DMS53 (cell line): ENCODE measurements at places on chromosomes 2 and 18.

DNA sequence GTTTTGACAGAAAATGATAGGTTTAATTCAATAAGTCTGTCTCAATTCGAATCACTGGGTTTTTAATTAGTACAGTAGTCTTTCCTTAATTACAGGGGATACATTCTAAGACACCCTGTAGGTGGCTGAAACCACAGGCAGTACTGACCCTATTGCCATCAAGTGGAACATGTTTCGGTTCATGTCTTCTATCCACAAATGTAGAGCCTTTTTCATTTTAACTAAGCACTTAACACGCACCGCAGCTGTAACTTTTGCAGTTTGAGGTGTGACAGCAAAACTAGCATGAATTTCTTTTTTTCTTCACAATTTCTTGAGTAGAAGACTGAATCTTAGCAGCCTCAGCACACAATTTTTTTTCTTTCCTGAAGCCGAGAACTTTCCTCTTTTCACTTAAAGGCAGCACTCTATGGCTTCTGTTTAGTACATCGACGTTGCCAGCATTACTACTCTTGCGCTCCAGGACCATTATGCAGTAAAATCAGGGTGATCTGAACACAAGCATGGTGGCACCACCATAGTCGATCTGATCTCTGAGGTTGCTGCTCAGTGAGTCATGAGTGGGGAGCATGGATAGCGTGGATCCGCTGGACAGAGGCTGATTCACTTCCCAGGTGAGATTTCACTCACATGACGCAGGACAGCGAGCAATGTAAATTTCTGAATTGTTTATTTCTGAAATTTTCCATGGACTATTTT is 805.1 kb downstream of the RNF144A start:
- DNase-seq: no peak

DNA sequence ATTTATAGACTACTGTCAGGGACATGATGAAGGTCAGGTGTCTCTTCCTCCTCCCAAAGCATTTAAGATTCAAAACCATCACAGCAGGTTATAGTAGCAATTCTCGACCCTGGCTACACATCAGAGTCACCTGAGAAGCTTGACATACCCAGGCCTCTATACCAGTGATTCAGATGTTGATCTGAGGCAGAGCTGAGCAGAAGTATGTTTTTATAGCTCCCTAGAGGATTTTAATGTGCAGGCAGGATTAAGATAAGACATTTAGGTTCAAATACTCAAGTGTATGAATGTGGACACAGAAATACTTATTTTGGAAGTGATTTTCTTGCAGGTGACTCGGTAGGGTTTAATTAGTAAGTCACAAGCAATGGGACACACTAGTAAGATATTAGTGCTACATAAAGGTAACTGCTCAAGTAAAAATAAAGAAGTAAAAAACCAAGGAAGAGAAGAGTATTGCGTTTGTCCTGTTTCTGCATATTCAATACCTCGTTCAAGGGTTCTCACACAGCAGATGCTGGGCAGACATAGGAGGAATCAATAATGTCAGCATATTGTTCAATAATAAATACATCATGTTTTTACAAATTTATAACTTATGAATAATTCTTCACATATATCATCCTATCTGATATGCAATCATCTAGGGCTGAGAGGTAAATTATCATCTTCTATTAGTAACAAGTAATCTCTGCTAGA is 7.0 kb downstream of the GCFC2 start:
- DNase-seq: no peak

GRCh38 chr2:24711865-24712264 is 81.3 kb downstream of the PTRHD1 start:
- DNase-seq: no peak

- DNase-seq: peak; percentile 31
Observed at GRCh38 chr2:121135168-121135853, 149.7 kb downstream of the TFCP2L1 start.

- DNase-seq: peak; percentile 84
Observed at GRCh38 chr2:119491776-119492525, 32.3 kb downstream of the SCTR start.

DNA sequence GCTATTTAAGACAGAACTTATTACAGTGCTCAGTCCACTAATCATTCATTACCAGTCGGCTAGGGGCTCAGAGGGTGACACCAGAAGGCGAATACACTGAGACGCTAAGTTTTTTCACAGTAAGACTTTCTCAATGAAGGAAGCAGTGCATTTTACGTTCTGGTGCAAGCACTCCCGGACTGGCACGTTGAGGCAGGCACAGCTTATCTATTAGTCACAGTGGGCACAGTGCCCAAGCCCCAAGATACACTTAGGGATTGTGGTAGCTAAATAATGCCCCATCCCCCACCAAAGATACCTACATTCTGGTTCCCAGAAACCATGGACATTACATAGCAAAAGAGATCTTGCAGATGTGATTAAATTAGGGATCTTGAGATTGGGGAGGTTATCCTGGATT is 32.6 kb upstream of the BCL11A start:
- DNase-seq: no peak

- no peak for DNase-seq
Observed at GRCh38 chr18:50528806-50529205, 31.1 kb upstream of the MAPK4 start.

GRCh38 chr2:236862961-236863728 is 222.5 kb upstream of the COPS8 start:
- no peak for DNase-seq

GRCh38 chr2:184743096-184743495 is 144.8 kb downstream of the ZNF804A start:
- DNase-seq: no peak

- no peak for DNase-seq
Observed at GRCh38 chr2:103327386-103327785, 565.6 kb downstream of the TMEM182 start.

DNA sequence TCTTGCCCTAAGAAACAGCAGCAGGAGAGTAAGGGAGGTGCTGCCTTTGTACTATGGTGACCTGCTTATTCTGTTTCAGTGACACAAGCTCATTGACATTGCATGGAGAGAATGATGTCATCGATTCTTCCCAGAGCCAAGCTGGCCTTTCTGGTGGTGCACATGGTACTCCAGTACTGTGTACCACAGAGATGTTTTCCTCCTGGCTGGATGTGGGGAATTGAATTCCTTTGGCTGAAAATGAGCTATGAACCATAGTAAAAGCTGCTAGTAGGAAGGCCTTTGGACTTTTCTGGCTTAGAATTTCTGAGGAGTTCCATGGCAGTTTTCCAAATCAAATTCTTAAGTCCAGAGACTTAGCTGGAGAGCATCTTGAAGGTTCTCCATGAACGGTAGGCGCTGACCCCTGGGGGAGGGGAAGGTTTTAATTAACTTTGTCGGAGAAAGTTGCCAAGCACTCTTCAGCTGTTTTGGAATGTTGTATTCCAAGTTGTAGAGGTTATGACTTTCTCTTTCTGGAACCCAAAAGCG is 17.1 kb upstream of the B3GNT2 start:
- peak; percentile 49 for DNase-seq

DNA sequence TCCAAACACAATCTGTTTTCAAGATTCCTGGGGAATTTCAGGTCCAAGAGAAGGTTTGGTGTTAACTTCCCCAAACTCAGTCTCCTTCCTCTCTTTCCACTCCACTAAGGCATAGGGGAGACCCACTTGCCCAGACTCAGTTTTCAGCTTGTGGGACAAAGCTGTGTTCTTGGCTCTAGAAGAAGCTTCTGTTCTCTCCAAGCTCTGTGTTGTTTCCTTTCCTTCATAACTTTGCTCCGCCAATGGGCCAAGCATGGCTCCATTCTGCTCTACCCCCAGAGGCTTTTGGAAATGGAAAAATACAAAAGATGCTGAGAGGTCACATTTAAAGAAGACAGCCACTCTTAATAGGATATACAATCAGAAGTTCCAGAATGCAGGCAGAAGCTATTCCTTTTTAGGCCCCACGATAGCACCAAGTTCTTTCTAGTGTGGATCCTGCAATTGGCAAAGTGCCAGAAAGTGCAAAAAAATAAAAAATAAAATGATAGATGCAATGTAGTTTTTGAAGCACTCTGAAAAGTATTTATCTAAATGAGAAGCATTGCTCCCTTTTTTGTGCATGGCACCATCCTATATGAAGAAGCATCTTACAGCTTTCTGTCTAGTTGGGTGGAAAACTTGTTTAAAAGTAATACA is 510.1 kb downstream of the TXNL1 start:
- DNase-seq: no peak

DNA sequence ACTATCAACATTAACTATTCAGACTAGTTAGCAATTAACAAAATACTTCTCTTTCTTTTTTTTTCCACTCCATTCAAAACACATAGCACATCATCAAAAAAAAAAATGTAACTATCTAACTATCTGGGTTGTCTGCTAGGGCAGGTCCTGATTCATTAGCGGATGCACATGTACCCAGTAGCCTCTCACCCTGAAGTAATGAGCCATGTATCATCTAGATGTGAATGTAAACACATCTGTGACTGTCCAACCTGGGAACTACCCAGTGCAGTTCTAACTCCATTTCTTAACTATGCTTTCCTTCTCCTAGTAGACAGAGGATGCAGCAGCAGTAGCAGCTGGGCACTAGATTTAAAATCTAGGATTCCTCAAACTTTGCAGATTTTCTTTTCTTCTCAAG is 183.1 kb upstream of the PIK3C3 start:
- DNase-seq: peak; percentile 14

DNA sequence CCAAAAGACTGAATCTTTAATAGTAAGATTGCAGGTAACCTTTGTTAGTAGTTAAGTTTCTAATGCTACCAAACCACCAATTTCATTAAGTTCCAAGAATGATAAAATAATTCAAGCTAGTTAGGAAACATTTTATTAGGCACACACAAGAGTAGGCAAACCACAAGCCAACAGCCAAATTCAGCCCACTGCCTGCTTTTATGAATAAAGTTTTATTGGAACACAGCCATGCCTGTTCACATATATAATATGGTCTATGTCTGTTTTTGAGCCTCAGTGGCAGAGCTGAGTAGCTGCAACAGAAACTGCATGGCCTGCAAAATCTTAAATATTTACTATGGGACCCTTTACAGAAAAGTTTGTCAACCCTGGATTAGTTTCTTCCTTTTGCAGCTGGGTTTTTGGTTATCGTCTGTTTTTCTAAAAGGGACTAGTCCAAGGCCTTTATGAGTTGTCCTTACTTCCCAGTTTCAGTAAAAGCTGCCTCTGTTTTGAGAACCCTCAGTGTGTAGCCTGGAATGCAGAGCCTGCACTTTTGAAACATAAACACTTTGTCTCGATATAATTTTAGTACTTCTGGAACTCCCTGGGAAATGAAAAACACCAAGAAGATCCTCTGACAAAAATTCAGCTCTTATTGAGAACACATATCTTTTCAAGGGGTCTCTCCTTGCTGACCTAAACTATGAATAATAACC is 39.1 kb downstream of the FRZB start:
- DNase-seq: no peak

DNA sequence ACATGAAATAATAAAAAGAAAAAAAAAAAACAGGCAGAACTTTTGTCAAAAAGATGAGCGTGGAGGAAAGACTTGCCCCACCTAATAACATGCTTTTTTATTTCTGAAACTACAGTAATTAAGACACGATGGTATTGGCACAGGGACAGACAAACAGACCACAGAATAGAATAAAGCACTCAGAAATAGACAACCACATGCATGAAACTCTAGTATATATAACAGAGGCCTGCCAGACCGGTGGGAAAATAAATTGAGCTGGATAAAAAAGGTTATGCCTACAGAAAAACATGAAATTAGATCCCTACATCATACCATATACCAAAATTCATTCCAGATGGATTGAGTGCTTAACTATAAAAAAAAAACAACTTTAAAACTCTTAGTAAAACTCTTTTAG is 163.1 kb downstream of the NRP2 start:
- no peak for DNase-seq

GRCh38 chr2:189465478-189465877 is 24.2 kb downstream of the WDR75 start:
- no peak for DNase-seq

DNA sequence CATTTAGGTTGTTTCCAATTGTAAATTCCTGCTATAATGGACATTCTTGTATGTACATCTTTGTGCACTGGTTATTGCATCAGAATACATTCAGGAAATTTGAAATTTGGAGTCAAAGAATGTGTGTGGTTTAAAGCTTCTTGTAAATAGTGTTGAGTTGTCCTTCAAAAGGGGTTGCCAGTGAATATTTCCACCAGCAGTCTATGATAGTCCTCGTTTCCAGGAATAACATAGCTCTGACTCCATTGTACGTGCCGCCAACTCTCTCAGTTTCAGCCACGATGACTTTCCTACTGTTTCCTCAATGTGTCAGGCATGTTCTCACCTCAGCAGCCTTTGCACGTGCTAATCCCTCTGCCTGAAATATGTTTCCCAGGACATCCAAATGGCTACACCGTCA is 10.9 kb upstream of the HS6ST1 start:
- no peak for DNase-seq

GRCh38 chr2:98637401-98638147 is 29.2 kb downstream of the UNC50 start:
- DNase-seq: no peak

- no peak for DNase-seq
Observed at GRCh38 chr18:3808985-3809780, 359.2 kb downstream of the TGIF1 start.

- peak; percentile 68 for DNase-seq
Observed at GRCh38 chr2:26068602-26069298, 34.9 kb downstream of the RAB10 start.

- DNase-seq: no peak
Observed at GRCh38 chr2:212228743-212229171, 309.8 kb downstream of the ERBB4 start.

GRCh38 chr2:17223211-17223610 is 295.0 kb downstream of the RAD51AP2 start:
- DNase-seq: no peak

- DNase-seq: peak; percentile 78
Observed at GRCh38 chr2:28658369-28658768, 93.3 kb upstream of the PPP1CB start.

DNA sequence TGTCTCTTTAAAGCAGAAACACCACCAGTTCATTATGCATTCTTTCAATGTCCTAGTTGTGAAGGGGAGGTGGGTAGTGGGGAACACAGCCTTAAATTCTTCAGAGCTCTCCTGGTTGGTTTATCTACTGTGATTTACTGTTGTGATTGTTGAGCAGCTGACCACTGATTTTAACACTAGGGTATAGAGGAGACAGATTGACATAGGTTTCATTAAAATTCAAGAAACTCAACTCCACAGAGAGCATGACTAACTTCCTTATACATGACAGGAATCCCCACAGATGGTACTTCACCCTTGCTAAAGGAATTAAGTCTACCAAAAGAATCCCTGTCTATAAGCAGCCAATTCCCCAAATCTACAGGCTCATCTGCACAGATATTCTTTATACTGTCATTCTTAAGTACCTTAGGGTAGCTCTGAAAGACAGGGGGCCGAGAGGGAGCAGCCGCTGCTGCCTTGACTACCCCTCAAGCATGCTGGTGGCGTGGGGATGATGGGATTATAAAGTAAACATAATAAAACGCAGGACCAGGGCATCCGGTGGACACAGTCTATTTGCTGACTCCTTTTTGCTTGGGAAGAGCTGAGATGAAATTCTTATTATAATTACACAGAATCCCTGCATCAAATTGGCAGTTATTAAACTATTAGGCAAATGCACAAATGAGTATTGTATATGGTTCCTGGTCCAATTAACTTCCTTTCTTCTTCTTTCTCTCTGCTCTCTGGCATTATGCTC is 1377.6 kb upstream of the PIK3C3 start:
- no peak for DNase-seq
